ENCODE measurements at places on chromosomes 11 and 22. TPM values are rescaled to one million over a fixed set of nuclear protein-coding genes. Genes with fewer than 3 reads are reported as not detected.
A peak's percentile ranks its signal among the peaks of the same experiment; 100 is the strongest.

The APOBEC3C gene
- total RNA-seq, result 30.7 TPM

The CD151 gene
- total RNA-seq, result 377 TPM

The SHANK2 gene
- total RNA-seq, result 0.03 TPM

The NPTXR gene
- 4.8 TPM for total RNA-seq

The APOBEC3A gene
- not detected for total RNA-seq

The SLC5A1 gene
- total RNA-seq, result not detected

The KRTAP5-8 gene
- not detected for total RNA-seq

DNA sequence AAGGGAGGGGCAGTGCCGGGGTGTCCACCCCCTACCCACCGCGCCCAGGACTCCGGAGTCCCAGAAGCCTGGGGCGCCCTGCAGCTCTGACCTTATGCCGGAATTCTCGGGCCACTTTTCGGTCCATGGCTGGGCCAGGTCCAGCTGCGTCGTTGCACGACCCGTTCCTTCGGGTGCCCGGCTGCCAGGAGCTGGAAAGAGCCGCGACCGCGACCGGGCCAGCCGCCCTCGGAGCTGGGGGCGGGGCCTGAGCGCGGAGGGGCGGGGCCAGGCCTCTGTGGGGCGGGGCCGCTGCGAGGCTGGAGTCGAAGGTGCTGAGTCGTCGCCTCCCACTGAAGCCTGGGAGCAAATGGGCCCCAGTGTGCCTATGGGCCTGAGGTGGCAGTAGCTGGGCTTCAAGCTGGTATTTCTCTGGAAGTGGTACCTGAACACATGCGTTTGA is at the start of gene USH1C:
TSS of gene USH1C (minus strand) at position 236 of the 442 bp plus-strand sequence. CDS start at position 127, 109 bp downstream.
- no peak within 1 kb of the TSS for H3K4me3 ChIP-seq
- H3K27ac ChIP-seq, result no peak within 1 kb of the TSS
- DNase-seq, result no peak
- H3K36me3 ChIP-seq, result no peaks in the 10 kb centered on the region
- H3K4me1 ChIP-seq, result no peaks in the 10 kb centered on the region

DNA sequence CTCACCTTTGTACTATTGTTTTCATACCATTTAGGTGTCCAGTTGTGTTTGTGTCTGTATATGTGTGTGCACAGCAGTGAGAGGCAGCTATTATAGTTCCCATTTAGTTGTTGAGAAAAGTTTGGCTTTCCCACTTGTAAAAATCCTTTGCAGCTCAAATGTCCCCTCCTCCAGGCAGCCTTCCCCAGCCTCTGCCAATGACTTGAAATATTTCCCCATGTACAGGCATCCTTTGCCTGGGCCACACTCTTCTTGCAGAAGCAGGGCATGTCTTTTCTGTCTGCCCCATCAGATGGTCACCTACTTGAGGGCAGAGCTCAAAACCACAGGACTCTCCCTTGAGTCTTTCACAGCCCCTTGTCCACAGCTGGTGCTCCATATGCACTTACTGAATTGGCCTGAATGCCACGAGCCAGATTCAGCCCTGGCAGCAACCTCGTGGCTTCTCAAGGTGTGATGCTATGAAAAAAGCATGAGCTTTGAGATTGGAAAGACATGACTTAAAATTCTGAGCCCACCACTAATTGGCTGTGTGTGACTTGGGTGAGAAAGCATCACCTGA is 39.3 kb downstream of the MYEOV start:
- H3K27me3 ChIP-seq, result no peaks in the 10 kb centered on the region
- H3K4me1 ChIP-seq, result peaks cover 8% of the 10 kb centered on the region
- H3K36me3 ChIP-seq, result no peaks in the 10 kb centered on the region
- H3K4me3 ChIP-seq, result no peak overlapping the region
- H3K27ac ChIP-seq, result no peak overlapping the region
- no peak for DNase-seq

- no peaks in the 10 kb centered on the region for H3K36me3 ChIP-seq
- no peaks in the 10 kb centered on the region for H3K27me3 ChIP-seq
Observed at GRCh38 chr22:48636746-48637145, 1190.9 kb downstream of the BRD1 start.

DNA sequence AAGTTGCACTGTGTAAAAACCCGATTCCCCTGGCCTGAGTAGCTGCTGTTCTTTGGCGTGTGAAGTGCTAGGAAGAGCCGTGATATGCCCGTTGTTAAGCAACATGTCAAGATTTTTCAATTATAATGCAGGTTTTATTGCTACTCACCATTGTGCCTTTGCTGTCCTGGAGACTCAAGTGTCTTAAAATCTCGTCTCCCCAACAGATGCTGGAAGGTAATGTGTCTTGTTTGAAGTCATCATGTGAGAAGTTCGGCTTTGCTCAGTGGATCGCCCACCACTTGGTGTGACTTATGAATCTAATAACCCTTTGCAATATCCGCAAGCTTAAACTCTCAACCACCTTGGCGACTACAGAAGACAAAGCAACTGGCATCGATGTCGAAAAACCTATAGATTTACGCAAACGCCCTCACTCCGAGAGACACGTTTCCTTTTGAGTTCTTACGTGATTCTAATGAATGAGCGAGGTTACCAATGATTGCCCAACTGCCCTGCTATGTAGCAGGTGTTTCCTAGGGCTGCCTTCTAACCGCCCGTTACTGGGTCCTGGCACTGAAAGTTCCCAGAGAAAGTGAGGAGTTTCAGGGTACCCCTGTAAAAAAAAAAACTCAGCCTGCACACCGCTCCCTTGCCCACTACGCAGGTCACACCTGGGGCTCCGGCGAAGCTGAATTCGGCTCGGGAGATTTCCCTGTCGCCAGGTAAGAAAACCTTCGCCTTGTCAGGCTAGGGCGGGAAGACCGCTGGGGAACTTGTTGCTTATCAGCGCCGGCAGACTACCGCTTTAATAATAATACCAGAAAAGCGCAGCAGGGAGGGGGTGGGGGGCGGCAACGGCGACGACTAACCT is 21.2 kb upstream of the BDNF start:
- H3K4me1 ChIP-seq, result peaks cover 40% of the 10 kb centered on the region
- DNase-seq, result no peak
- H3K27ac ChIP-seq, result no peak overlapping the region
- H3K27me3 ChIP-seq, result peaks cover 50% of the 10 kb centered on the region

- H3K4me1 ChIP-seq, result no peaks in the 10 kb centered on the region
- peaks cover 29% of the 10 kb centered on the region for H3K27me3 ChIP-seq
- no peak for DNase-seq
- H3K4me3 ChIP-seq, result no peak overlapping the region
- H3K27ac ChIP-seq, result no peak overlapping the region
Observed at GRCh38 chr22:22031183-22031945, 48.8 kb upstream of the TOP3B start.

- no peak overlapping the region for H3K27ac ChIP-seq
- no peak for DNase-seq
- H3K4me1 ChIP-seq, result no peaks in the 10 kb centered on the region
Observed at GRCh38 chr11:83938148-83938547, 652.0 kb upstream of the CCDC90B start.

GRCh38 chr11:102757823-102758549 is 22.4 kb downstream of the MMP10 start:
- no peaks in the 10 kb centered on the region for H3K27me3 ChIP-seq
- H3K36me3 ChIP-seq, result no peaks in the 10 kb centered on the region
- H3K4me3 ChIP-seq, result no peak overlapping the region
- DNase-seq, result no peak

DNA sequence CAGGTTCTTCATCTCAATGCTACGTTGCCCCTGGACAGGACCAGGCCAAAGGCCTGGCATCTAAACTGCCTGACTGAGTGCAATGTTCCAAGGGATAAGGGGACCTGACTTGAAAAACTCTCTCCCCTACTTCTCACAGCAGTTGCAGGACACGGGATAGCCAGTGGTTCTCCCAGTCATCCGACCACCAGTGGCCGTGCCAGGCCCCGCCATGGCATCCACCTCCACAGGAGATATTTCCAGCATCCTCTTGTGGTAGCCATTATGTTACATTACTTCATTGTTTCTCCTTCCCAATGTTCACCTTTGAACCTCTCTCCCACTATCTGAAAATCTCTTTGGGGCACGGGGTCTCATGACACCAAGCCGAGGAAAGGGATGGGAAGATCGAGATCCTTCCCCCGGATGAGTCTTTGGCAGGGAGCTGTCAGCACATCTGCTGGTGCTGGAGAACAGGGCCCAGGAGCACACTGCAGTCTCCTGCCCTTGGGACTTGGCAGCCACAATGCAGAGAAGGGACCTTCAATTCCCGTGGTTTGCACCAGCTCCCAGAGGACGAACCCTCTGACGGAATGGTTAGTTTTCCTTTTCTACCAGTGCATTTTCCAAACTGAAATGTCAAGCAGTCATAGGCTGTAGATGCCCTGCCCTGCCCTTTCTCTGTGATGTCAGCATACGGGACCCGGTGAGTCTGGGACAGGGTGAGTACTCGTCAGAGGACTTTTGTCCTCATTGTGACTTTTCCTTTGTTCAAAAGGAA is 121.2 kb downstream of the ETS1 start:
- no peak overlapping the region for H3K4me3 ChIP-seq
- H3K36me3 ChIP-seq, result peaks cover 65% of the 10 kb centered on the region
- peaks cover 70% of the 10 kb centered on the region for H3K4me1 ChIP-seq
- no peaks in the 10 kb centered on the region for H3K27me3 ChIP-seq

- H3K4me3 ChIP-seq, result peak overlapping the region; percentile 26
- no peaks in the 10 kb centered on the region for H3K36me3 ChIP-seq
- DNase-seq, result no peak
- H3K27me3 ChIP-seq, result peaks cover 16% of the 10 kb centered on the region
Observed at GRCh38 chr22:32745251-32745995, 56.1 kb upstream of the TIMP3 start.

GRCh38 chr11:87275176-87275575 is 237.4 kb downstream of the TMEM135 start:
- DNase-seq, result no peak
- no peaks in the 10 kb centered on the region for H3K27me3 ChIP-seq
- peaks cover 2% of the 10 kb centered on the region for H3K36me3 ChIP-seq
- peaks cover 8% of the 10 kb centered on the region for H3K4me1 ChIP-seq
- no peak overlapping the region for H3K27ac ChIP-seq

DNA sequence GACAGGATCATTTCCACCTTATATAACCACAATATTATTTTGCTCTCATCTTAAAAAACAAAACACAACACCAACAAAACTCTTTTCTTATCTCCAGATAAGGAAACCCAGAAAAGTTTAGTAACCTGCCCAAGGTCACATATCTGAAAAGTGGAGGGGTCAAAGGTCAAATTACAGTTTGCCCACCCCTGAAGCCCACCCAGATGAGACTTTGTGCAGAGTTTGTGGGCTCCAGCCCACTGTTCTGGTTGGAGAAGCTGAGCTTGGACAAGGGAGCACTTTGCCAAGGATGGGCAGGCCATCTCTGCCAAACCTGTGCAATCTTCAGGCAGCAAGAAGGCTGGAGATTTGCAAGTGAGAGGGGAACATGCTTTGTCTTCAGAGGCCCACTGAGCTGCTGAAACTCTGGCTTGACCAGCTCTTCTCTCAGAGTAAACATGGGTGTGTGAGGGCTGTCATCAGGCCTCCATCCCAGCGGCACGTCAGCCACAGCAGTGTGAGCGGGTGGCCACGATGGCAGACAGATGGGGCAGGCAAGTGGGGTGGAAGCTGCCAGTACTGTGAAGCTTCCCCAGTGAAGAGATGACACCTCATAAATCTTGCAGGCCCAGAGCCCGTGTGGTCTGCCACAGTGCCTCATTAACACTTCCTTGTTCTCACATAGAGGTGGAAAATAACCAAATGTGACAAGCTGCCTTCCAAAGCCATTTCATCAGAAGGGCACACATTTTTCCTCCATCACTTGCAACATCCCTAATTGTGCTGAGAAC is 111.8 kb downstream of the CCDC81 start:
- peaks cover 68% of the 10 kb centered on the region for H3K4me1 ChIP-seq
- peak overlapping the region; percentile 95 for H3K27ac ChIP-seq
- H3K27me3 ChIP-seq, result no peaks in the 10 kb centered on the region
- no peak overlapping the region for H3K4me3 ChIP-seq
- no peak for DNase-seq

- DNase-seq, result no peak
- H3K4me1 ChIP-seq, result no peaks in the 10 kb centered on the region
- H3K4me3 ChIP-seq, result no peak overlapping the region
- H3K27ac ChIP-seq, result no peak overlapping the region
Observed at GRCh38 chr11:61516675-61517572, 8.4 kb downstream of the LRRC10B start.

DNA sequence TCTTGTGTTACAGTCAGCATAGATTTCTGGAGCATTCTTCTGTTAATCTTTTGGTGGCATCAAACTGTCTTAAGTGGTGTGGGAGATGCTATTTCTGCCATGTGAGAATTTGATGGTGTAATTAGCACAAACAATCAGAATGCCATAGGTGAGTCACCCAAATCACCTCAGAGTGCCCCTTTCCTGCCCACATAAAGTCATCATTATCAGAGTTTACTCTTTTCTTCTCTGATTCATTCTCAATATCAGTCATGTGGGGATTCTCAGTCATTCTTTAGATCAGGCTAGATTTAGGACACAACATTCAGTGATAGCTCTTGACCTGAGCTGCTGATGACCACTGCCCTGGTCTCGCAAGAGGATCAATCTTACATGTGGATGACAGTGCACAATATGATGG is 23.7 kb upstream of the MS4A6A start:
- no peaks in the 10 kb centered on the region for H3K4me1 ChIP-seq
- DNase-seq, result no peak
- H3K36me3 ChIP-seq, result no peaks in the 10 kb centered on the region
- H3K27me3 ChIP-seq, result no peaks in the 10 kb centered on the region
- H3K27ac ChIP-seq, result no peak overlapping the region
- H3K4me3 ChIP-seq, result no peak overlapping the region

DNA sequence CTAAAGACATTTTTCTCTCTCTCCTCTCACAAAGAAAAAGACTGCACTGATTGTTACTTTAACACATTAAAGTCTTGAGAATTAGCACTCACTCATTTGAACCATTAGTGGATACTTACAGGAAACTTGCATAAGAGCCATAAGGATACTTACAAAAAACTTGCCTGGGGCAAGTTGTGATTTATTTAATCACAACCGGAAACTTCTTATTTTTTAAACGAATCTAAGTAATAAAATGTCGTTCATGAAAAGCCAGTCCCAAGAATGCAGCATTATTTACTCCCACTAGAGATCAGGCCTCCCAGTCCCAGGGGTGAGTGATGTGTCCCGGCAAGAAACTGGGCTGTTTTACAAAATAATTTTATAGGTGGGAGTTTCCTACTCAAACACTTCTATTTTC is 59.3 kb upstream of the TTC12 start:
- H3K4me3 ChIP-seq, result no peak overlapping the region
- H3K4me1 ChIP-seq, result no peaks in the 10 kb centered on the region
- H3K36me3 ChIP-seq, result no peaks in the 10 kb centered on the region
- H3K27me3 ChIP-seq, result peaks cover 4% of the 10 kb centered on the region

Measured in osteocyte (in vitro differentiated cells).